ENCODE measurements at places on chromosomes 13 and 19. TPM values are rescaled to one million over a fixed set of nuclear protein-coding genes. Genes with fewer than 3 reads are reported as not detected.

IFNL1 gene
- not detected for total RNA-seq

ZNF181 gene
- total RNA-seq: 15.5 TPM

PRR36 gene
- total RNA-seq: not detected

NKPD1 gene
- under 0.01 TPM for total RNA-seq

KHSRP gene
- total RNA-seq: 189 TPM

ZNF492 gene
- not detected for total RNA-seq

TPP2 gene
- 116 TPM for total RNA-seq

GIPC3 gene
- under 0.01 TPM for total RNA-seq

MTUS2 gene
- total RNA-seq: 0.57 TPM

KLK12 gene
- not detected for total RNA-seq

CLC gene
- total RNA-seq: not detected

TMIGD2 gene
- total RNA-seq: not detected

PHLDB3 gene
- 10.9 TPM for total RNA-seq

ZNF628 gene
- total RNA-seq: 3.3 TPM

ZNF439 gene
- 4.0 TPM for total RNA-seq

COLGALT1 gene
- 201 TPM for total RNA-seq

ADGRE3 gene
- 0.14 TPM for total RNA-seq

EXOC3L2 gene
- under 0.01 TPM for total RNA-seq

ONECUT3 gene
- total RNA-seq: not detected

ZNF324B gene
- 8.5 TPM for total RNA-seq

MBD3L2 gene
- total RNA-seq: not detected

ISOC2 gene
- total RNA-seq: 116 TPM

ZNF285 gene
- total RNA-seq: 1.4 TPM

OPA3 gene
- 9.2 TPM for total RNA-seq

EIF3K gene
- 425 TPM for total RNA-seq
